Activated T-cell treated with anti-CD3 and anti-CD28 coated beads for 24 hours (primary cell): ENCODE measurements at places on chromosomes 4 and X.

DNA sequence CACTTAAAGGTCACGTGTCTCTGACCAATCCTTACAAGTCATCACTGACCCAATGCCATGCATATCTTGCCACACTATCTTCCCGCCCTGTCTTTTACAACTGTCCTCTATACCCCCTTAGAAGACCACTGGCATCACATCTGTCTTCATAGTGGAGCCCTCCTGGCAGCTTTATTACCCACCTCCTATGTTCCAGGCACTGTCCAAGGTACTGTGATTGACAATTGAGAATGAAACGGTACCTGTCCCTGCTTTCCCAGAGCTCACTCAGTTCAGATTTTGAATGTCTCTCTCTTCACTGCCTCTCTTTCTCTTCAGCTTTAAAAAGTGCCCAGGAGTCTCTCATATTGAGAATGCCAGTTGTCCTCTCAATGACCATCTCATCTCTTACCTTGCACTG, 88.6 kb downstream of the ARHGAP36 start:
- no peak for DNase-seq

DNA sequence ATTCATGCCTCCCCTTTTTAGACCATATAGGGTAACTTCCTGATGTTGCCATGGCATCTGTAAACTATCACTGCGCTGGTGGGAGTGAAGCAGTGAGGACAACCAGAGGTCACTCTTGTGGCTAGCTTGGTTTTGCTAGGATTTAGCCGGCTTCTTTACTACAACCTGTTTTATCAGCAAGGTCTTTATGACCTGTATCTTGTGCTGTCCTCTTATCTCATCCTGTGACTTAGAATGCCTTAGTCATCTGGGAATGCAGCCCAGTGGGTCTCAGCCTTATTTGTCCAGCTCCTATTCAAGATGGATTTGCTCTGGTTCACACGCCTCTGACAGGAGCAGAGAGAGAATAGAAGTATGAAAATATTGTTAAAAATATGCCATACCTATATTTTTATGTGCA, 355.7 kb downstream of the ADGRL3 start:
- no peak for DNase-seq

DNA sequence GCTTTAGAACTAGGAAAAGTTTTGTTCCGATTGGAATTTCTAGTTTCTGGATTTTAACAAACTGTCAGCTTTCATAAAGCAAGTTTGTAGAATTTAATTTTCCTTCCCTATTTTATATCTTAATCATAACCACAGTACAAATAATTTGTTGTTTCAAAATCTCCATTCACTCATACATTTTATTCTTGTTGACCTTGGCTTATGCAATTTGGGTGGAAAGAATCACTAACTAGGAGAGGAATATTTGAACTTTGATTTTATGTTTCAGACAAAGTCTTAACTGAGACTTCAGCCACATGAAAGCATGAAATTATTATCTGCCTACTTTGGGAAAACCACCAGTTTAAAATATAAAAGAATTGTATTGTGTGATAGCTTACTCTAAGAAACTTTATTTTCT, 427.9 kb downstream of the SPRY1 start:
- no peak for DNase-seq

DNA sequence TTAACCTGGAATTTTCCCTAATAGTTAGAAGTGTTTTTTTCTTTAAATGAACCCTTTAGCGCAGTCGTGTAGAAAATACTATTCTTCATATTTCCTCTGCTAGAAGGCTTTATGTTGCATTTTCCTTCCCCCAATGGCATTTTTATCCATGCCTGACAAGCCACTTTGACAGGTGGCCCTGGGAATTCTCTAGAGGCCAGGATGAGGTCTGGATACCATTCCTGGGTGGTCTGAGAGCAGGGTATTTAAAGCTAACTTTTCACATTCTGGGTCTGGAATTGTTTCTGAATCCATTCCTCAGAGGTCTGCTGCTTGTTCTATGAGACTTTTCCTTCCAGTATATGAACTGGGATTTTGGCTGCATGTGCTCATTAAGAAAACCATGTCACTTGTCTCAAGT, 31.2 kb upstream of the PDGFRA start:
- DNase-seq, result no peak

DNA sequence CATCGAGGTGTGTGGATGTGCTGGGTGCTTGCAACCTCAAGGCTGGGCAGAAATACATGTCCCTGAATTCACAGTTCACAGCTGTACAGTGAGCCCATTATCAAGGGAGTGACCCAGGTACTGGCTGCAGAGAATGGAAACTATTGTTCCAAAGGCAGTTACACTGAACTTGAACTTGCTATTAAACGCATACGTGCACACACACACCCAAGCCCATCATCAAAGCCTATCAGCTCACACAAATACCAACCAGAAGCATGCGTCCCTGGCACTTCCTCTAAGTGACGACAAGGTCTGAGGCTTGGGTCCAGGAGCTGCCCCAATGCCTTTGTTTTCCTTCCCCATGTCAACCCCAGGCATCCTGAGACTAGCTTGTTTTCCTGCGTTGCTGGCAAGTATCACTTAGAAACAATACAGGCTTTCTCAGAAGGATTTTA, 88.6 kb downstream of the IRF2 start:
- DNase-seq, result no peak

DNA sequence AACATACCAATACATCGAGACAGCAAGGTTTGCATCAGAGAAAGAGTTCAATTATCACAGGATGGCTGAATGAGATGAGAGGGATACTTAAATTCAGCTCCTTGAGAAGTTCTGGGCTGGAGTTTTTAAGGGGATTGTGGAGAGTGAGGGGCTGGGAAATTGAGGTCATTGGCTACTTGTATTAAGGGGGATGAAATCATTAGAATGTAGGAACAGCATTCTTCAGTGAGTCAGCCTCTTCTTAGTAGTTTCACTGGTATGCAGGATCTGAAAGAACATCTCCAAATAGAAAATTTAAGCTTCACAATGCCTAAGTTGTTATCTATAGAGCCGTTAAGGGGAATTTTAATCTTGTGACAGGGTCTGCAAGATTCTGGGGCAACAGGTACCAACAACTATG, 211.6 kb upstream of the TAPT1 start:
- DNase-seq, result no peak

DNA sequence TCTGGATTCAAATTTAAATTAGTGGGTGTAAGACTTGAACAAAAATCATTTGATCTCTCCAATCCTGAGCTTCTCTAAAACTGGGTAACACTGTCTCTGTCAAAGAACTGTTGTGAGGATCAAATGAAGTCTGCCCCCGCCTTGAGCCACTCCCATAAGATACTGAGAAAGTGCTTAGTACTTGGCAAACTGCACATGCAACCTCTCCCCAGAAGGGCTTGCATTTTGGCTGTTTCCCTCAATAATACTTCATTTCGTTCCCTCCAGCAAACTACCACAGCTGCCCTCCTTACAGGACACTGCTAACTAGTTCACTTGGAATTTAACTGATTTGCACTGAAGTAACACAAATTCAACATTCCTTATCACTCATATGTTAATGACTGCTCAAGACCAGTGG, 79.8 kb downstream of the APBB2 start:
- DNase-seq, result no peak

GRCh38 chr4:37839426-37839825, 12.9 kb downstream of the PGM2 start:
- DNase-seq, result no peak

- DNase-seq, result no peak
Measured at GRCh38 chr4:52665592-52665991, 6.5 kb upstream of the USP46 start.

DNA sequence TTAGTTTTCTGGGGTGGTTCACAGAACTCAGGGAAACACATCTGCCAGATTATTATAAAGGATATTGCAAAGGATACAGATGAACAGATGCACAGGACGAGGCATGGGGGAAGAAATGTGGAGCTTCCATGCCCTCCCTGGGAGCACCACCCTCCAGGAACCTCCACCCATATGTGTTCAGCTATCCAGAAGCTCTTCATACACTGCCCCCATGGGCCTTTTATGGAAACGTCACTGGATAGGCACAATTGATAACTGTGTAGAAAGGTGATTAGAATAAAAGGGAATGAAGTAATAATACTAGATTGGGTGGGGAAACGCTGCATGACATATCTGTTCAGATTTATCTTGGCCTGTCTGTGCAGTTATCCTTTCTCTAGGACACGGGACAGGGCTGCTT, 357.9 kb downstream of the HS3ST1 start:
- DNase-seq, result no peak

DNA sequence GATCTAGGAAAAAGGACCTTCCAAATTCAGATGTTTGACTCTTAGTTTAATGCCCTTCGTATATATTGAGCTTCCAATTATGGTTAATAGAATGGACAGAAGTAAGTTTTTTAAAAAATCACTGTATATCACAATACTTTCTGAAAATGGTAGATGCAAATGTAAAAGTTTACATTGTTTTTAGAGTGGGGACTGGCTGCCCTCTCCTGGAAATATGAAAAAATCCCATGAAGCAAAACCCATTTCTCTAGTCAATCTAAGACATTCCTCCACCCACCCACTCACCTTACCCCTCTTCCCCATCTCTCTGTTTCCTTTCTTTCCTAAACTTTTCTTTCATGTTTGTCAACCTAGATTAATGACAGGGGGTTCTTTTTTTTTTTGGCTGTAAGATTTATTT, 134.5 kb downstream of the ARHGAP6 start:
- no peak for DNase-seq

DNA sequence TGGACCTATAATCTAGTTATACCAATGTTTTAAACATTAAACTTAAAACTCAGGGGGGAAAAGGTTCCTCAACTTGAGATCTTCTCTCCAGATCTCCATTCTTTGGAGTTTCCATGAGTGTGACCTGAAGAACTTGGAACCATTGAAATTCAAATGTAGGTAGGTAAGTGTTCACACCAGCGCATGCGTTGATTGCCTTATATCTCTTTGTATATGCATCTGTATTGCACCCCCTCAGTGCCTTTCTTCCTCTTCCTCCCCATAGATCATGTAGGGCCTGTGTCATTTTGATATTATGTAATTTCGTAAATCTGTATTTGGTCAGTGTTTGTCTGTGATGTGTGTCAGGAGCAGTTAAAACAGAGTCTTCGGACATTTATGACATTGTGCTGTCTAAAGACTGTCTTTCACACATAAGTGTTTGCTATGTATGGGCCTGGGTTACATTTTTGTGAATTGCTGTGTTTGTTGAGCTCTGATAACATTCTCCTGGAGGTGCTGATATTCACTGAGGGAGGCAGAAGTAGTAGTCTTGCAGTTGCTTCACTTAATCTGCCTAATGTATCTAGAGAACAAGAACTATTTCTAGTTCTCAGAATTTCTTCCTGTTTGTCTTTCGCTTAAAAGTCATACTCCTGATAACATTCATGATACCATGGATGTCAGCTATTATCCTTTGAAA, 126.3 kb downstream of the RAP1GDS1 start:
- no peak for DNase-seq

DNA sequence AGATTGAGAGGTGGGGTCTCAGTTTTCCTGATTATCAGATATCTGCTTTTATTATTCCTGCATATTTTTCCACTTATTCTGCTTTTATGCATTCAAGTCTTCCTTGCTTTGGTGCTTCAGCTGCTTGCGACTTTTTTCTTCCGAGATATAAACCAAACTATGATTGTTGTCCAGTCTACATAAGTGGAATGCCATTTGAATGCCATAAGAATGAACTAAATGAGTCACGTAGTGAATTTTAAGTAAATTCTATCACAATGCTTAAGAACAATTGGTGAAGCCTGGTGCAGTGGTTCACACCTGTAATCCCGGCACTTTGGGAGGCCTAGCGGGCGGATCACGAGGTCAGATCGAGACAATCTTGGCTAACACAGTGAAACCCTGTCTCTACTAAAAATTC, 189.1 kb downstream of the PCDH18 start:
- DNase-seq, result no peak

- DNase-seq, result no peak
Measured at GRCh38 chrX:1398431-1399340, 6.8 kb upstream of the SLC25A6 start.

- no peak for DNase-seq
Measured at GRCh38 chr4:2875556-2875955, 31.9 kb downstream of the ADD1 start.

GRCh38 chrX:65985922-65986588, 53.8 kb downstream of the VSIG4 start:
- DNase-seq, result peak; percentile 49

DNA sequence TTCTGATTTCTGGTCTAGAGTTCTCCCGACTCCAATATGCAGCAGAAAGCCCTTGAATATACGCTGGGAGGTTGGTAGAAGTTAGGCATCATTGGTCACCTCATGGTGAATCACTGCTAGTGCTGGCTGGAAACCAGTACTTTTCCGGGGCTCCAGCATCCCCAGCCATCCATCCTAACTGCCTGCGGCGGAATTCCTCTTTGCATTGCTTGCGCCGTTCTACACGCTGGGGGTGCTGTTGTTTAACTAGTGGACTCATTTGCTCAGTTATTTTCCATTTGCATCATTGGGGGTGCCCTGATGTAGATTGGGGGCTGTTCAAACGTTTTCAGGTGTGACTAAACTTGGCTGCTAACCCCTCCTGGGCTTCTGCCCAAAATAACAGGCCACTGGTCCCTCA, 23.3 kb upstream of the GPR50 start:
- no peak for DNase-seq

- DNase-seq, result no peak
Measured at GRCh38 chr4:162804351-162804924, 362.3 kb downstream of the NAF1 start.

DNA sequence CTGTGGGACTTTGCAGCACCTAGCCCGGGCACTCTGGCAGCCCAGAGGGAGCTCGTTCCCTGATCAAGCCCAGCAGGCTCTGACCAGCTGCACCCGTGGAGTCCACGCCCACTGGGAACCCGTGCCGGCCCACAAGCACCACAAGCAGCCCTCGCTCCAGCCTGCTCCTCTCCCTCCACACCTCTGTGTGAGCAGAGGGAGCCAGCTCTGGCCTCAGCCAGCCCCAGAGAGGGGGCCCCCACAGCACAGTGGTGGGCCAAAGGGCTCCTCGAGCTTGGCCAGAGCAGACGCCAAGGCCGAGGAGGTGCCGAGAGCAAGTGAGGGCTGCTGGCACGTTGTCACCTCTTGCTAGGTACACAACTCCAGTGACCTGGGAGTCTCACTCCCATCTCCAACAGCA, 5.1 kb upstream of the UGT2A1 start:
- DNase-seq, result no peak

GRCh38 chr4:117898496-117898895, 135.8 kb upstream of the NDST3 start:
- no peak for DNase-seq

GRCh38 chrX:39953879-39954278, 143.9 kb downstream of the BCOR start:
- no peak for DNase-seq
